ENCODE measurements at places on chromosomes 3 and 15.

DNA sequence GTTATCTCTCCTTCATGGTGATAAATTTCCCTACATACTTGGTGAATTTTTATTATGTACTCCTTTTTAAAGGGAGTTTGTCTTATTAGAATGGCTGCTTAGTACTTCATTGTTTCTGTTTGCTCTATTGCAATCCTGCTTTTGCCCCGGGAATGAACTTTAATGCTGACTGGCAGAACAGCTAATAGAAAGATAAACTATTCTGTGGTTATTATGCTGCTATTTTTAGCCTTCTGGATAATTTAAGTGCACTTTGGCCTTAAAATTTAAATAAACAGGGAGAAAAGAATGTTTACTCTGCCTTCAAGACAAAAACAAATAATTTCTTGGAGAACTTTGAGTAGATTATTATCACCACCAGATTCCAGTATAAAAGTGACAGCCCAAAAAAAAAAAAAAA, 413.8 kb upstream of the CCDC54 start:
- no peak for DNase-seq

GRCh38 chr3:133996251-133996661, 33.5 kb downstream of the SLCO2A1 start:
- peak; percentile 80 for DNase-seq

DNA sequence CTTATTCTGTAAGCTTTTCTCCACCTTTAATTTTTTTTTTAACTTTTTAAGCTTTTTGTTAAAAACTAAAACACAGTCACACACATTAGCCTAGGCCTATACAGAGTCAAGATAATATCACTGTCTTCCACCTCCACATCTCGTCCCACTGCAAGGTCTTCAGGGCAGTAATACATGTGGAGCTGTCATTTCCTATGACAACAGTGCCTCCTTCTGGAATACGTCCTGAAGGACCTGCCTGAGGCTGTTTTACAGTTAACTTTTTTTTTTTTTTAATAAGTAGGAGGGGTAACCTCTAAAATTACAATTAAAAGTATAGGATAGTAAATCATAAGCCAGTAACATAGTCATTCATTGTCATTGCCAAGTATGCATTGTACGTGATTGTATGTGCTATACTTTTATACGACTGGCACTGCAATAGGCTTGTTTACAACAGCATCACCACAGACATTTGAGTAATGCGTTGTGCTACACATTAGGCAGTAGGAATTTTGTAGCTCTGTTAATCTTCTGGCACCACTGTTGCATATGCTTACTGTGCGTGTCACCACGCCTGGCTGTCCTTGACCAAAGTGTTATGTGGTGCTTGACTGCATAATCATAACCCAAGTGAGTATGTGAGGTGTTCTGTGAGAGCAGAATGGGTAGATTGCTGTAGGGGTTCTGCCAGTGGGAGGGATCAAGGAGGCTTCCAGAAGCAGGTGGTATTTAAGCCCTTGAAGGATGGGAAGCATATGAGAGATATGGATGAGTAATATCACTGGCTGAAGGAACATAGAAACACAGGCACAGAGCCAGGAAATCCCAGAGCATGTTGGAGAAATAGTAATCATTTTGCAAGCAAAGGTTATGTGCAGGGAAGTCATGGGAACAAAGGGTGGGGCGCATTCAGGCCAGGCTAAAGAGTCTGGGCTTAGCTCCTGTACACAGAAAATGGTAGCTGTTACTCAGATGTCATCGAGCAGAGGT, 18.3 kb downstream of the FBXO22 start:
- peak; percentile 46 for DNase-seq

GRCh38 chr15:50633653-50634052, 52.9 kb downstream of the TRPM7 start:
- DNase-seq: no peak

DNA sequence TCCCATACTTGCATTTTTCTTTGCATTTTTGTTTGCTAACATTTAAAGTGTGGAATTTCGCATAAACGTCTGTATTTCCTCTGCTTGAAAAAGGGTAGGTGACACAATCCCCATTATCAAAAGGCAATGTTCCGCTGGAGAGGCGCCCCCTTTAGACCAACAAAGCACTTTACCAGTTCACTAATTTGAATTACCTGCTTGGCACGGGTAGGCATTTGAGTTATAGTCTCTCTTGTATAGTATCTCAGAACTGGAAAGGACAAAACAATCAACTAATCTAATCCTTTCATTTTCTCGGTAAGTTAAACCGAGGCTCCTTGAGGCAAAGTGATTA, 775 bp upstream of the CCDC39 start:
- DNase-seq: peak; percentile 60

- no peak for DNase-seq
Observed at GRCh38 chr15:101000271-101000681, 81.1 kb downstream of the LRRK1 start.

DNA sequence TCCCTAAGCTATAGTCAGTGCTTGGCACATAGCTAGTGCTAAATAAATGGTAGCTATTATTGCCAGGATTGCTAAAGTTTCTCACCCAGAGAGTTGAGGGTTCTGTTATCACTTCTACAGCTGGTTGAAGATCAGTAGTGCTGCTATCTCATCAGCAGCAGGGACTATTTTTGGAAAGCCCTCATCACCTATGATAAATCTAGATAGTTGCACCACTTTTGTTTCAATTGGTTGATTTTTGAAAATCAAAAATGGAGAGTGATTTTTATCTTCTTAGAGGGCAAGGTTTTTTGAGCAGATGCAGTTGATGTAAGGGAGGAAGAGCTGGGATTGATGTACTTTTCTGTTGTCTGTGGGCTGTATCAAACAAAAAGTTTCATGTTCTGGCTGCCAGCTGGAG, 101.6 kb downstream of the ST6GAL1 start:
- no peak for DNase-seq

DNA sequence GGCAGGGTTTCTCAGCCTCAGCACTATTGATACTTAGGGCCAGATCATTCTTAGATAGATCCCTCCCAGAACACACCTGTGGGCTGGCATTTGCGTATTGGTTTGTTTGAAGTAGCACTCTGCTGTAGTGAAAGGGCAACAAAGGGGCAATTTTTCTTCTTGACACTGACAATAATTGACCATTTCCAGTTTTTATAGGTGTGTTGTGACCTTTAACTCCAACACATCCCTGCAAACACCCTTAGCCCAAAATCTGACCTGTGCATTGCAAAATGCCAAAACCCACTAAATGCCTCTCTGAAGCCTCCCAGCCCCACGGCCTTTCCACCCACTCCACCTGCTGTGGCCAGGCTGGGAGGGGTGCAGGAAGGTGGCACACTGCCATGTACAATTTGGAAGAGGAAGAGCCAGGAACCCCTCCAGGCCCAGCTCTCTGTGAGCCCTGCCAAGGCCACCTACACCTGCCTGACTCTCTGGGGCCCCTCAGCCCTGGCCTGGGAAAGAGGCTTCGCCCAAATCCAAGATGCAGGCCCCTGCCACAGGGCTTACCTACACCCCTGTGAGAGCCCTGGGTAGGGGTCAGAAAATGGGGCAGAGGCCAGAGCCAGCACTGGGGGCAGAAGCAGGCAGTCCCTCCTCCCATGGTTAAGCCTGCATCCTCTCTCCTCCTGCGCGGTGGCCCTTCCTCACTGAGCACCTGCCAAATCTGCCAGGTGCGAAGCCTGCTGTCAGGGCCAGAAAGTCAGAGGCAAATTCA, 9.6 kb upstream of the CYP11A1 start:
- peak; percentile 28 for DNase-seq

GRCh38 chr3:46228260-46229242, 13.7 kb upstream of the CCR3 start:
- no peak for DNase-seq

- peak; percentile 86 for DNase-seq
Observed at GRCh38 chr3:134663721-134664456, 13.1 kb upstream of the KY start.

DNA sequence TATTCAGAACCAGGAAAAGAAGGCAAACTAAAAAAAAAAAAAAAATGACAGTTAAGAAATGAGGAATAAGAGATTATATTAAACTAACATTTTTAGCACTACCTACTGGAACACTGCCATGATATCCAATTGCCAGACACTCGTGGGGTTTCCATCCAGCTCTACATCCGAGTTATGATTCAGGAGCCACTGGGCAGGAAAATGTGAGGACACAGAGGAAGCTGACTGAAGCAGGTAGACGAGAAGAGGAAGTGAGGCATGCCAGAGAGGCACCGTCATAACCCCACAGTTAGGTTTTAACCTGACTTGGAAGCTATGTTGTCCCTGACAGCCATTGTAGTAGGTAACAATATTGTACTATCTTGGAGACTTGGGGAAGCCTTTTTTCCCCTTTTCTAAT, 495.0 kb downstream of the NLGN1 start:
- peak; percentile 73 for DNase-seq

GRCh38 chr15:51283026-51283425, 55.4 kb downstream of the CYP19A1 start:
- no peak for DNase-seq

GRCh38 chr15:95901271-95901670, 429.2 kb upstream of the NR2F2 start:
- DNase-seq: no peak

GRCh38 chr15:77035999-77036471, 34.9 kb downstream of the TSPAN3 start:
- no peak for DNase-seq

DNA sequence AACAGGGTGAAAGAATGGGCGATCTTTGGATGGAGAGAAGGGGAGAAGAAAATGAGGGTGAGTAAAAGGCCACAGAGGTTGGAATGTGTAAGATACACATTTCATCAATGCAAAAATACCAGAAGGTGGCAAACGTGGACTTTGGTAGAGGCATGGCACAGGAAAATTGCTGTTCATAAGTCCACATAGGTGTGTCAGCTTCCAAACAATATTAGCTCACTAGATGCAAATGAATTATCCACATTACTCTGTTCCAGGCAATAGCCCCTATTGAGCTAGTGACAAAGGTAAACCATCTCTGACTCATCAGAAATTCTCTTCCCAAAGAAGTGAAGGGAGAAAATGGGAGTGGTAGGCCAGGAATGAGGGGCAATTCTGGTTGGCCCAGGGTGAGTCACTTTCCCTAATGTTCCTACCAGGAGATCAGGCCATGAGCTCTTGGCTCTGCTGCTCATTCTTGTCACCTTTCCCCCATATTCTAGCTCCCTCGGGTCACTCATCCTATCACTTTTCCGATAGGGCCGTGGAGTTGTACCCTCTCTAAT, 19.9 kb downstream of the ACKR2 start:
- DNase-seq: no peak

DNA sequence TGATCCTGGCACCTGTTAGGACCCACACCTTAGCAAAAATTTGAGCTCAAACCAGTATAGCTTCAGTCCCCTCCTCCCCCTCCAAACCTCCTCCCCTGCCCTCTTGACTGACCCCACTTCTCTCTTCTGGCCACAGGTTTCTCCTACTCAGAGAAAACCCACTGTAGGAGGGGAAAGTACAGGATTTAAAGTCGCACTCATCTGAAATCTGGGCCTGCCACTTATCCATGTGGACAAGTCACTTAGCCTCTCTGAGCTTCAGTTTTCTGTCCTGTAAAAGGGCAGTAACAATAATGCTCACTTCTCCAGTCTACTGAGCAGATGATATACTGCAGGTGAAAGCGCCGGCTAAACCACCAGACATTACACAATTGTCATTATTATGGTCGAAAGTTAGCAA, 142.7 kb downstream of the MEGF11 start:
- no peak for DNase-seq

DNA sequence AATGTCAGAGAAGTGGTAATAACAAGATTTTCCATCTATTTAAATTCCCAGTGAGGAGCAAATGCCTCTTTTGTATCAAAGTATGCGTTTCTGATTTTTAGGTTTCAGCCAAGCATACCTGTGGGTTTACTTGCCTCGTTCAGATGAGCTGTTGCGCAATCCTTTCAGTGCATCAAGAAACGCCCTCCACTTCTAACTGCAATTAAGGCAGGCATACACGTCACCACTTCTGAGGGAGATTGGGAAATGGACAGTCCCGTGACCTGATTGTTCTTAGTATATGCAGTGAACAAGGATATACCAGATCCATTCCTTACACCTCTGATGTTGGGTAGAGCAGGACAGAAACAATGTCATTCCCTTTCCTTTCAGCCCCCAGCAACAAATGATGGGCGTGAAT, 219.0 kb downstream of the ITPR1 start:
- DNase-seq: no peak

DNA sequence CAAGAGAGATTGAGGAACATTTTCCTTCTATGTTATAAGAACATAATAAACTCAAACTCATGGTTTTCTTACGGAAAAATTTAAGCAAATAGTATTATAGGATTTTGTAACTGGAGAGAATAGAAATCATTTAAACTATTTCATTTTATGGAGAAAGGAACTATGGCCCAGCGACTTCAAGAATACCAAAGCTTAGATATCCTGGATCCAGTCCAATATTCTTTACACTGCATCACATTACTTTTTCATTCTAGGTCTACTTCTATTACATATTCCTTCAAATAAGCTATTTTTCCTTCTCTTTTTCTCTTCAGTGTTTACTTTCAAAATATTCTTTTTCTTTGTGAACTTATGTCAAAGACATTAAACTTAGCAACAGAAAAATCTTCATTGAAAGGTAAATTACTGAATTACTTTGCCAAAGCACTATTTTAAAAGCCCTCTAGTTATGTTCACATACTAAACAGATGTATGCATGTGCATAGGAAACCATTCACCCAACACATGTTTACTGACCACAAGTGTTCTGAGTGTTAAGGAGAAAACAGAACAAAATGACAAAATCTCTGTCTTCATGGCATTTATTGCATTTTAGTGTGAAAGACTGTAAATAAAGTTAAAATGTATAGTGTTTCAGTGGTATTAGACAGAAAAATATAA, 20.4 kb downstream of the KPNA4 start:
- DNase-seq: no peak

DNA sequence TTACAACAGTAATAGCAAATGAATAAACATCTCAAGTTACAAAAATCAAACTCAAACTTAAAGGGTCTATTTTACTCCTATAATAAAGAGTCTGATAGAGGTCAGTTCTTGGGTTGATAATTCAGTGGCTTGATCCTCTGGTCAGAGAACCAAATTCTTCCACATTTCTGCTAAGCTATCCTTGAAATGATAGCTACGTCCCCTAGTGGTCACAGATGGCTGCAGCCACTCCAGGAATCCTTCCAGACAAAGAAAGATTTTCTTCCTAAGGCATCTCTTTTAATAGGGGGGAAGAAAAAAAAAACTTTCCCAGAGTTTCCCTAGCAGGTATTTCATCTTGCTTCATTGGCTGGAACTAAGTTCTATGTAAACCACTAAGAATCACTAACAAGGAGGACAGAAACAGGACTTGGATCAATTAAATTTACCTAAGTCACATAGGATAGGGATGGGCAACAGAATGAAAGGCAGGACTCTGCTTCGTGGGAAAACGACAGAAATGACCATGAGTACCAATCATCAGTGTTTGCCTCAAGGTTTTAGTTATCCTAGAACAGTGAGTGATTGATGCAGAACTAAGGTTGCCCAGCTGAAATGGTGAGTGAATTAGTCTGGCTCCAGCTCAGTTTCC, 160.7 kb downstream of the STAC start:
- DNase-seq: peak; percentile 17

GRCh38 chr15:94266789-94267188, 35.4 kb downstream of the MCTP2 start:
- no peak for DNase-seq

GRCh38 chr3:40129981-40130380, 179.5 kb upstream of the EIF1B start:
- peak; percentile 81 for DNase-seq

All from cerebellar cortex (tissue), 1 donor.